Substantia nigra (tissue), 51 donors: ENCODE measurements at places on chromosomes 4 and X.

DNA sequence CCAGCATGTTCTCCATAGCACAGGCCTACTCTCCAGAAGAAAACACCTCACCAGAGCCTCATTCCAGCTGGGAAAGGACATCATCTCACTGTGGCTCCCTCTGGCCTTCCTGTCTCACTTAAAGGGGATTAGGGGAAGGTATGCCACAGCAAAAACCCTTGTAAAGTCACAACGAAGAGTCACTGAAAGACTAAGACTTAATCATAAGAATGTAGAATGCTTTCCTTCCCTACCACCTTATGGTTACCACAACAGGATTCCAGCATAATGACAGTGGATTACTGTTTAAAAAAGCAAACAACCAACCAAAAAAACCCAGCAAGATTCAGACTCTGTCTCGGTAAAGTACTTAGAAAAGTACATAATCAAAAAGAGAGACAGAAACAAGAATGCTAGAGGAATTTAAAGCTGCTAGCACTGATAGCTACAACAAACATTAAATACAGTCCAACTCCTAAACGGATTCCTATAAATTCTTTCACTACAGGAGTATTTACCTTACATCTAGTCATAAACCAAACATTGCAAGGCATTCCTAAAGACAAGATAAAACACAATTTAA is 75.1 kb downstream of the BANK1 start:
- no peak for DNase-seq

GRCh38 chrX:68114573-68115129 is 318.6 kb downstream of the OPHN1 start:
- DNase-seq = no peak

DNA sequence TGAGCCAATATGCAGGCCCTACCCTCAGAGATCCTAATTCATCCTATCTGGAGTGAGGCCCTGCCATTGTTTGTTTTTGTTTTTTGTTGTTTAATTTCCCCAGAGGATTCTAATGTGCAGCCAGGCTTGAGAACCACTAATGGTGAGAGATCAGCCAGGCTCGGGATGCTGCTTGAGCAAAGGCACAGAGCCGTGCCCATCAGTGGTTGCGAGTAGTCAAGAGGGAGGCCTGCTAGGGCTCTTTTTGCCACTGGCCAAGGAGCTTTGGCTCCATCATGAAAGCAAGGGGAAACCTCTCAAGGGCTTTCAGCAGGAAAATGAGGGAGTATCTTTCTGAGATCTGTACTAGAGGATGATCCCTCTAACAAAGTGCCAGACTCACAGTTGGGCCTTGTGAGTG is 2.7 kb downstream of the TCEANC start:
- DNase-seq = no peak

- DNase-seq = no peak
These were observed 821.2 kb downstream of the RPA4 start for GRCh38 chrX:97704881-97705280.

GRCh38 chr4:76200771-76201231 is 12.8 kb downstream of the SCARB2 start:
- no peak for DNase-seq

DNA sequence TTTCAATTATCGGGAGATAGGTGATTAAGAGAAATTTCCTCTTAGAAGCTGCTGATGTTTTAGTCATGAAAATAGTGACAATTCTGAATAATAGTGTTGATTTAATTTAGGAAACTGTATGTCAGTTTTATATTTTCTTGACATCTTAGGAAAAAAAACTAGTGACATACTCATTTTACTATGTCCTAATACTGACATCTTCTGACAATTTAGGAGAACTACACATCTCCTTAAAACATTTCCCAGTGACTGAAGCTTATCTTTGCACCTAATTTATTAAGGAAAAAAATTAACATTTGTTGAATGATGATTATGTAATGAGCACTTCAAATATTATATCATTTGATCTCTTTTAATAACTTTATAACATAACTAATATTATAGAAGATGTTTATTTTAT is 42.0 kb upstream of the RBMXL3 start:
- DNase-seq = no peak

- DNase-seq = no peak
These were observed 24.3 kb upstream of the PAK3 start for GRCh38 chrX:111071542-111072277.

DNA sequence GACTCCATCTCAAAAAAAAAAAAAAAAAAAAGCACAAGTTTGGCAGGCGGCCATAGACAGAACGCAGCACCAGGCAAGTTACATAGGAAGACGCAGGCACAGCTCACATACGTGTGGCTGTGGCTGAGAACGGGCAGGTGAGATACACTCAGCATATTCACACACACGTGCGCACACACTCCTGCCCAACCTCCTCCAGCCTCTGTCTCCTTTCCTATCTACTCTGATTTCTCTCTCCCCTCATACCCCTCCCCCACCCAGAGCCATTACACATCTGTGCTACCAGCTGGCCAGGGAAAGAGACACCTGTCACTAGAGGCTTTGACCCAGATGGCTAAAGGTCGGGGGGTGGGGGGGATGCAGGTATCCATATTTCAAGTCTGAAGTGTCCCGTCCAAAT is 2.2 kb upstream of the SLC38A5 start:
- no peak for DNase-seq

DNA sequence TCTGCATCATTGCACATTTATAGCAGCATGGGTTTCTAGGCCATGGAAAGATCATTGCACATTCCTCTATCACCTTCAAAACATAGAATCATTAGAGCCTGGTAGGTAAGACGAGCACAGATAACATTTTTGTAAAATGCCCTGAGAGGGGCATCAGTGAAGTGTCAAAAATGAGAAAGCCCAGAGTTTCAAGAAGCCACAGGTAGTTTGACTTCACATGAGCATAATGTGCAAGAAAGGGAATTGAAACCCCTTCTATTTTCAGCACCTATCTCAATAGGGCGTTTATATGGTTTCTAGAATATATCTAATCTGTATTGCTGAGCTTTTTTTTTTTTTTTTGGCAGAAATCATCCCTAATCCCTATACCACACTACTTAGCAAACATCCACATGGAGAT is 2441.7 kb downstream of the ARAP2 start:
- DNase-seq = no peak

GRCh38 chr4:40458109-40458508 is 123.0 kb downstream of the CHRNA9 start:
- DNase-seq = no peak

- no peak for DNase-seq
These were observed 824 bp downstream of the TBC1D14 start for GRCh38 chr4:6910340-6910959.

- DNase-seq = no peak
These were observed 476.6 kb downstream of the GRXCR1 start for GRCh38 chr4:43369036-43369594.

GRCh38 chrX:27998666-27999065 is 17.4 kb upstream of the DCAF8L1 start:
- no peak for DNase-seq

- no peak for DNase-seq
These were observed 11.2 kb upstream of the PGRMC2 start for GRCh38 chr4:128298852-128299251.

- DNase-seq = no peak
These were observed 49.8 kb downstream of the FGFRL1 start for GRCh38 chr4:1061056-1061700.

- no peak for DNase-seq
These were observed 13.6 kb upstream of the HELT start for GRCh38 chr4:185004562-185005218.

GRCh38 chrX:29435396-29435795 is 780.0 kb upstream of the MAGEB2 start:
- no peak for DNase-seq

DNA sequence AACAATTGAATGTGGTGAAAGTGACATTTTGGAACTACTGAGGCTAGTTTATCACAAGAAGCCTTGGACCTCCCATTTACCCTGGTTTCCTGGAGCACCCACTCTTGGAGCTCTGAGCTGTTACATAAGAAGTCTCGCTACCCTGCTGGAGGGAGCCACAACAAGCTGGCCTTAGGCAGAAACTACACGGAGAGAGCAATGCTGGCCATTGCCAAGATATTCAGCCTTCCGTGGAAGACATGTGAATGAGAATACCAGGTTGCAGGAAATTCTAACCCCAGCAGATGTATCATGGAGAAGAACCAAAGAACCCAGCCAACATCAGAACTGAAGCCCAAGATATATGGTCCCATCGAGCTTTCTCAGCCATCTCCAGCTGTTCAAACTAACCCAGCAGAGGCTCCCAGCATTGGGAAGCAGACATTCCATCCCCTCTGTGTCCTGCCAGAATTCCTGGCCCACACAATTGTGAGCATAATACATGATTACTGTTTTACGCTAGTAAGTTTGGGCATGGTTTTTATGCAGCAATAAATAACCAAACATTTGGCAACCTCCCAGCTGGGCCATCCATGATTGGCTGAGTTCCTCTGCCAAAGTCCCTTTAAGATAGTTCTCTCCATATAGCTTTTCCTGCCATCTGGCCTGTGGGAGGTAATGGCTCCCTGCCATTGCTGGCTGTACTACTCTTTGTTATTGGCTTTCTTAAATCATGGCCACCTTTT is 17.9 kb upstream of the PDE5A start:
- DNase-seq = no peak

- no peak for DNase-seq
These were observed 50.6 kb upstream of the RAPGEF2 start for GRCh38 chr4:159052315-159052714.
